ENCODE measurements at places on chromosomes 6 and 20. TPM values are rescaled to one million over a fixed set of nuclear protein-coding genes. Genes with fewer than 3 reads are reported as not detected.

- no peaks in the 10 kb centered on the region for H3K36me3 ChIP-seq
- no peak for DNase-seq
- no peaks in the 10 kb centered on the region for H3K4me1 ChIP-seq
- no peak overlapping the region for H3K4me3 ChIP-seq
- H3K27ac ChIP-seq = no peak overlapping the region
Observed at GRCh38 chr6:158908606-158909005, 89.4 kb upstream of the EZR start.

GRCh38 chr6:57044568-57044967, 1.9 kb upstream of the KIAA1586 start:
- no peak for DNase-seq
- no peaks in the 10 kb centered on the region for H3K36me3 ChIP-seq
- H3K4me3 ChIP-seq = no peak overlapping the region
- H3K27ac ChIP-seq = no peak overlapping the region
- peaks cover 19% of the 10 kb centered on the region for H3K4me1 ChIP-seq

The OR12D3 gene
- total RNA-seq = not detected

DNA sequence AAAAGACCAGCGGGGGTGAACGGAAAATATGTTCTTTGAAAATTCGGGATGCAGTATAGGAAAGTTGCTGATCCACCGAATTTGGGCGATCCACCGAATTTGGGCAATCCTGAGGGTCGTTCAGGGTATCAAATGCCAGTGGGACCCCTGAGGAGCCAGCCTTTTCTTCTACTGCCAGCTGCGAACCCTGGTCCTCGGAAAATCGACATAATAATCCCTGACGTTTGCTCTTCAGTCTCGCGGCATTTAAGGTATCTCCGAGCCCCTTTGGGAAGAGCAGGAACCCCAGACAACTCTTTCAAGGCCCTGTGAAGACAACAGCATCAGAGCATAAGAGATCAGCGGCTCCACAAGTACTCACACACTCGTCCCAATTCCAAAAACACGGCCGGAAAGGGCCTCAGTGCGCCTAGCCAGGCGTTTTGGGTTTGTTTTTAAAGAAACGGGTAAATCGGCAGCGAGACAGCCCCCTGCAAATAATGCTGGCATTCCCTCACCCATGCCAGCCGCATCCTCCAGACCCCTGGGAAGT, 1.0 kb downstream of the SIM1 start:
- H3K36me3 ChIP-seq = no peaks in the 10 kb centered on the region
- H3K4me1 ChIP-seq = peaks cover 7% of the 10 kb centered on the region
- DNase-seq = no peak
- no peak overlapping the region for H3K27ac ChIP-seq

- H3K4me3 ChIP-seq = no peak overlapping the region
- H3K4me1 ChIP-seq = no peaks in the 10 kb centered on the region
- DNase-seq = no peak
- no peaks in the 10 kb centered on the region for H3K36me3 ChIP-seq
Observed at GRCh38 chr6:142878407-142878806, 66.6 kb downstream of the HIVEP2 start.

DNA sequence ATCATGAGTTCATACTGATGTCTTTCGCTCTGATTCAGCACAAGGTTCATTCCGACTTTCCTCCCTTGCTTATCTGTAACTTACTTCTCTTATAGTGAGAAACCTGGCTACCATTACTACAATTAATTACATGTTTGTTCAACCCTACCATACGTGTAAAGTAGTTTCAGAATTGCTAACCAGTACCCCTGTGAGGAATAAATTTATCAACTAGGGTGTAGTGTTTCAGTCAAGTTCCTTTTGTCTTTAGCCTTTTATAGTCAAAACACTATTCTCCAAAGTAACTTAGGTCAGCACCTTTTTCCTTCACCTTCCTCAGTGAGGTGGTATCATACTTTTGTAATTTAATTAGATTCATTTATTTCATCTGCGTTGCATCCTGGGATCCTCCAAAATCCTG, 64.9 kb downstream of the MAP3K4 start:
- H3K36me3 ChIP-seq = peaks cover 33% of the 10 kb centered on the region
- H3K27ac ChIP-seq = no peak overlapping the region
- DNase-seq = no peak
- H3K4me3 ChIP-seq = no peak overlapping the region
- no peaks in the 10 kb centered on the region for H3K4me1 ChIP-seq

DNA sequence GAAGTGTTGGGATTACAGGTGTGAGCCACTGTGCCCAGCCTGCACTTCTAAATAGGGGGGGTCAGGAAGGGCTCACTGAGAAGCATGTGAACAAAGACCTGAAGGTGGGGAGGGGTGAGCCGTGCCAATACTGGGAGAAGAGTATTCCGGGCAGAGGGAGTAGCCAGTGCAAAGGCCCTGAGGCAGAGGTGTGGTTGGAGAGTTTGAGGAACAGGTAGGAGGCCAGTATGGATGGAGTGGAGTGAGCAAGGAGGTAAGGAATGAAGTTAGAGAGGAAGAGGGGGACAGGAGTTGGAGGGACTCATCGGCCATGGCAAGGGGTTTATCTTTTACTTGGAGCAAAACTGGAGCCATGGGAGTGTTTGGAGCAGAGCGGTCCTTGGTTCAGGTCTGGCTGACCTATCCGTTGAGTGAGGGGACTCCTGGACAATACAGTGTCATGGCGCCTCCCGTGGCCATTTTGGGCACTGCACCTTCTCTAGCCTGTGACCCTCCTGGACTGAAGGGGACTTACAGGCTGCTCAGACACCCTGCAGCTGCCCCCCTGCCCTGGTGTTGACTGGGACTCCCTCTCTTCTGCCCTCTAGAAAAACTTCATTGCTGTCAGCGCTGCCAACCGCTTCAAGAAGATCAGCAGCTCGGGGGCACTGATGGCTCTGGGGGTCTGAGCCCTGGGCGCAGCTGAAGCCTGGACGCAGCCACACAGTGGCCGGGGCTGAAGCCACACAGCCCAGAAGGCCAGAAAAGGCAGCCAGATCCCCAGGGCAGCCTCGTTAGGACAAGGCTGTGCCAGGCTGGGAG, 12.1 kb downstream of the FOXS1 start:
- peak overlapping the region; percentile 75 for H3K27ac ChIP-seq
- H3K4me1 ChIP-seq = peaks cover 39% of the 10 kb centered on the region
- no peaks in the 10 kb centered on the region for H3K36me3 ChIP-seq
- H3K4me3 ChIP-seq = no peak overlapping the region
- no peaks in the 10 kb centered on the region for H3K27me3 ChIP-seq
- DNase-seq = peak; percentile 83

DNA sequence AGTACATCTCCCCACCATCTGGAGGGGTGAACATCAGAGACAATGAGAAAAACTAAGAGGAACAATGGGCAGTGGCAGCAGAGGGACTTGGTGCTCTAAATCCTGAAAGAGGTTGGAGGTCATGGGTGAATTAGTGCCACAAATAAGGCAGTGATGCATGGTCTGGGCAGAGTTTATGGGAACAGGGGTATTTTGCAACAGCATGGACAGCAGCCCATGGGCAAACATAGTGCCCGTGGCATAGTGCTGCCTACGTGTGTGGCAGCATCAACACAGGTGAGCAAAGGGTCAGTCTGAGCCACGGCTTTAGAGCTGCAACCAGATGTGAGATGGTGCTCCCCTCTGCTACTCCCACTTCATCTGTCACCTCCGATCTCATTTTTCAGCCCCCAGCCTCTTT, 459.1 kb upstream of the CITED2 start:
- no peaks in the 10 kb centered on the region for H3K4me1 ChIP-seq
- no peaks in the 10 kb centered on the region for H3K36me3 ChIP-seq
- H3K27me3 ChIP-seq = no peaks in the 10 kb centered on the region
- H3K27ac ChIP-seq = no peak overlapping the region
- DNase-seq = no peak

DNA sequence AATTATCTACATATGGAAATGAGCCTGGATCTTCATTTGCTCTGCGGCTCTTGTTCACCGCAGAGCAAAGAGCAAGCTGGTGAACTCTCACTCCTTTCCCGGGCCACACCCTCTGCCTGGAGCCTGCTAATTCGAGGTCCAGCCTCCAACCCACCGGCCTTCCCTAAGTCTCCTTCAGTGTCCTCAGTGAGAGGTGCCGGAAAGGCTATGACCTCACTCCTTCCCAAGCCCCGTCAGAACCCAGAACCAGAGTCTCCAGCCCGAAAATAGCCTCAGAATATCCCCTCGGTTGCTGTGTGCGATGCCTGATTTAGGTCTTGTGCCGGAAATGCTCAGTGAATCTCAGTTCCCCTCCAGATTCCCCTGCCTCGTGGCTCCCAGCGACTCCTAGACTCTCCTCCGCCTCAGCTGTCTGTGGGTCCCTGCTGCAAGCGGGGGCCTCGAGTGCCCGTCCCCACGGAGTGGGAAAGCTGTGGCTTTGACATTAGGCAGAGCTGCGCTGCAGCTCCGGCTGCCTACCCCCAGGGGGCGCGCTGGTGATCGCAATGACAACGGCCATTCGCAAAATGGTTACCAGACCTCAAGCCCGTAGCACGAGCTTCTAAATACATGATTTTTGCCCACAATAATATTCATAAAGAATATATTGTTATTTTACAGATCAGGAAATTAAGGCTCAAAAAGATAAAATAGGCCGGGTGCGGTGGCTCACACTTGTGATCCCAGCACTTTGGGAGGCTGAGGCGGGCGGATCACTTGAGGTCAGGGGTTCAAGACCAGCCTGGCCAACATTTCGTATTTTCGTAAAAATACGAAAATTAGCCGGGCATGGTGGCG, 4.1 kb upstream of the BNIP5 start:
- H3K4me1 ChIP-seq = no peaks in the 10 kb centered on the region
- H3K27ac ChIP-seq = peak overlapping the region; percentile 81
- no peaks in the 10 kb centered on the region for H3K36me3 ChIP-seq
- H3K4me3 ChIP-seq = peak overlapping the region; percentile 10

The FAM217B gene
- 14.0 TPM for total RNA-seq

DNA sequence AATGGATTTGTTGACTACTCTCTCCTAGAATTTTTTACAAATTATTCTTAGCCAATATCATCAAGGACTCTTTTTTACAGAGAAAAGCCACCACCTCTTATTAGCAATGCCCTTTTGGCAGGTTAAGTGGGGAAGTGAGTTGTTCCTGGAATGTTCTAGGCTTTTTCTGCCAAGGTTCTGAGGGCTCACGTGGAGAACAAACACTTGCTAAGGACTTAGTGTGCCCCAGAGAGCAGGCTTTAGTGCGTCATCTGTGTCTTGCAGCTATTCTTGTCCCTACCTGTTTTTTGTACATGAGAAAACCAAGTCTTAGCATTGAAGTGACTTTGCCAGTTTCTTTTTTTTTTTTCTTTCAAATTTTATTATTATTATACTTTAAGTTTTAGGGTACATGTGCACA, 33.5 kb downstream of the CFAP61 start:
- peaks cover 16% of the 10 kb centered on the region for H3K4me1 ChIP-seq
- no peak overlapping the region for H3K4me3 ChIP-seq
- no peak for DNase-seq
- no peaks in the 10 kb centered on the region for H3K36me3 ChIP-seq

DNA sequence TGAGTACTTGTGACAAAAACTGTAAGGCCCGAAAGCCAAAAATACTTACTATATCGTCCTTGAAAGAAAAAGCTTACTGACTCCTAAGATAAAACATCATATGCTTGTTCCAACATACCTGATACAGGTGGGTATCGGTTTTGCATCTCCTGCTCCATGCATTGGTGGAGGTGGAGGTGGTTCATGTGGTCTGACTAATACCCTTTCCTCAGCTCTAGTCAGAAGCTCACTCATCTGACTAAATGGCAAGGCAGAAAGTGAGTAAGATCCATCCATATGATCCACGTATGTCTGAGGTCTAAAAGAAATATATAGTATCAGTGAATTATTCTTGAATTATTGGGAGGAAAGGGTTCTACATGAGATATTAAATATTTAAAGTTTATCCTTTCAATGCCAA, 76.2 kb downstream of the WASF1 start:
- no peaks in the 10 kb centered on the region for H3K4me1 ChIP-seq
- no peak for DNase-seq
- no peaks in the 10 kb centered on the region for H3K27me3 ChIP-seq
- no peaks in the 10 kb centered on the region for H3K36me3 ChIP-seq
- H3K4me3 ChIP-seq = no peak overlapping the region
- no peak overlapping the region for H3K27ac ChIP-seq

DNA sequence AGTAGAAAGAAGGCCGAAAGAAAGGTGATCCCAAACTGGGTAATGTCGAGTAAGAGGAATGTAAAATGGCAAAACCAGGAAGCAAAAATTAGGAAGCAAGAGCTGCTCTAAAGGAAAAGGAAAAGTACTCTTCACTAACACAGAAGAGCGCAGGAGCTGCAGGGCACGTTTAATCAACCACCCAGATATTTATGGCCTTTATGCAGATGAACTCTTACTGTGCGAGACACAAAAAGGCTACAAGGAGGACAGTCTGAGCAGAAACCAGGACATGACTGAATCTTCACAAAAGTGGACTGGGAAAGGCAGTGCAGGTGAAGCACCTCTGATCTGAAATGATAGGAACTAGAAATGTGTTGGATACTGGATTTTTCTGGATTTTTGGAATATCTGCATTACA, 15.2 kb upstream of the PRR18 start:
- H3K36me3 ChIP-seq = peaks cover 12% of the 10 kb centered on the region
- no peak for DNase-seq
- no peaks in the 10 kb centered on the region for H3K4me1 ChIP-seq

DNA sequence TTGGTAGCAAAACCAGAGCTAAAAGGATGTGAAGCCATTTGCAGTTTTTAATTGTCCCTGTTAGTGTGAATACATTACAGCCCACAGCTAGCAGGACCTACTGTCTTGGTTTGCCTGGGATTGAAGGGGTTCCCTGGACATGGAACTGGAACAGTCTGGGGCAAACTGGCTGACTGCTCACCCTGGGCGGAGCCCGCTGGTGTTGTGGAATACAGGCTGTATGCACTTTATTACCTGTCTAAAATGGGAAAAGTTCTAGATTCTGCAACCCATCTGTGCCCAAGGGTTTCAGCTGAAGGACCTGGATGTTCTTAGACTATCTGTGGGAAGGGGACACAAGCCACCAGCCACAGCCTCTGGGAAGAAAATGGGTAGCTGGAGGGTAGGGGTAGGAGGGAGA, 12.2 kb upstream of the CDKN1A start:
- no peaks in the 10 kb centered on the region for H3K4me1 ChIP-seq
- no peaks in the 10 kb centered on the region for H3K36me3 ChIP-seq
- peak overlapping the region; percentile 75 for H3K27ac ChIP-seq
- H3K4me3 ChIP-seq = no peak overlapping the region
- no peak for DNase-seq

DNA sequence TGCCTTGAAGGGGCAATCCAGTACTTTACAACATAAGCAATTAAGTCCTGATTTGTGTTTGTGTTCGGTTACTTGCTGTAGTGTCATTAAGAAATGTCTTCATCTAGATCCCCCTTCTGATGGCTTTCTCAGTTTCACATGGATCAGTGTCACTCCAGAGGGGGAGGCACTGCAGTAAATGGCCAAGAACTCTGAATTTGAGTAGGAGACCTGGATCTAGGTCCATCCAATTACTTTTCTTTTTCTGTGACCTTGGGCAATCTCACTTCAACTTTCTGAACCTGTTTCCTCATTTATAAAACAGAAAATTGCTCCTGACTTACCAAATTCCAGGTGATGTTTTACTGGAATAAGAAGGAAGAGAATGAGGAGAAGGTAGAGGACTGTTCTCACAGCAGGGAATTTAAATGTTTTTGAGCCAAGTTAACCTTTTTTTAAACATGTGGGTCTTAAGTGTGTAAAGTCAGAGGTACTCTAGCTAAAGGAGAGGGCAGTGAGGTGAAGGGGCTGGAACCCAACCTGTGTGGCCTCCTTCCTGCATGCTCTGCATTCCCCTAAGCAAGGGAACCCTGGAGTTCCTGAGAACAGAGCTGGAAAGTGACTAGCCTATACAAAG, 285.5 kb downstream of the HACE1 start:
- no peak for DNase-seq
- H3K4me3 ChIP-seq = no peak overlapping the region
- H3K36me3 ChIP-seq = no peaks in the 10 kb centered on the region
- H3K4me1 ChIP-seq = no peaks in the 10 kb centered on the region
- no peaks in the 10 kb centered on the region for H3K27me3 ChIP-seq
